ENCODE measurements at places on chromosomes 7 and 10. TPM values are rescaled to one million over a fixed set of nuclear protein-coding genes. Genes with fewer than 3 reads are reported as not detected.

- no peak overlapping the region for H3K4me3 ChIP-seq
- no peak for DNase-seq
- H3K36me3 ChIP-seq: peaks cover 31% of the 10 kb centered on the region
- H3K27ac ChIP-seq: no peak overlapping the region
- H3K4me1 ChIP-seq: no peaks in the 10 kb centered on the region
- no peaks in the 10 kb centered on the region for H3K27me3 ChIP-seq
These were observed 53.3 kb downstream of the ZNF680 start for GRCh38 chr7:64509583-64509982.

DNA sequence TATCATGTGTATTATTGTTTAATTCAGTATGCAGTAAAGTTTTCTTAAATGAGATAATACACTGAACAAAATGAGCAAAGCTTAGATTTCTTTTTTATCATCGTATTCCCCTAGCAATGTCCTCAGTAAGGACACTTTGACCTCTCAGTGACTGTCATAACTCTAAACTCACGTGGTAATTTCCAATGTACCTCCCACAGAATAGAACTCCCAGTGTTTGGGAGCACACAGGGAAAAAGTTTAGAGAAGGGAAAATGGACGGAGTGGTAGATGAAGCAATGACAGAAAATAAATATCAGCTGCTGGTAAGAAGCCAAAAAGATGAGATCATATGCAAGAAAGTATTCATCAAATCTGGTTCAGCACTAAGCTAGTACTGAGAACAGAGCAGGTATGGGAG, 758.6 kb upstream of the KCND2 start:
- no peak overlapping the region for H3K4me3 ChIP-seq
- H3K27ac ChIP-seq: no peak overlapping the region
- no peaks in the 10 kb centered on the region for H3K4me1 ChIP-seq
- H3K27me3 ChIP-seq: peaks cover 3% of the 10 kb centered on the region
- H3K36me3 ChIP-seq: no peaks in the 10 kb centered on the region

DNA sequence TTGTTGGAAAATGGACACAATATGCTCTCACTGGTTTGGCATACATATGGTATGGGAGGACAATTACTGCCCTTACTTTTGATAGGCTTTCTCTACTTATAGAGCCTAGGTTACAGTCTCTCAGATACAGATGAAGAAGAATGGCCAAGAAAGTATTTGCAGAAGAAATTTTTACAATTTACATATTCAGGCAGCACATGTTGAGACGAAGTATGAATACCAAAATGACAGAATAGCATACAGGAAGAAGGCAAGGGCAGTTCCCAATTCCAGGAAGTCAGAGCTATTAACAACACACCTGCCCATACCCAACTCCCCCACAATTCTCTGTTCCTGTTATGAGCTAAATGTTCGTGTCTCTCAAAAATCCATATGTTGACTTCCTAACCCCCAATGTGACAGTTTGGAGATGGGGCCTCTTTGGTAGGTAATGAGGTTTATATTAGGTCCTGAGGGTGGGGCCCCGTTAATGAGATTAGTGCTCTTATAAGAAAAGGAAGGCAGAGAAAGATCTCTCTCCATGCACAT, 67.8 kb downstream of the DOCK4 start:
- no peak for DNase-seq
- no peak overlapping the region for H3K27ac ChIP-seq
- H3K27me3 ChIP-seq: no peaks in the 10 kb centered on the region
- no peak overlapping the region for H3K4me3 ChIP-seq

- no peak overlapping the region for H3K4me3 ChIP-seq
- H3K36me3 ChIP-seq: peaks cover 2% of the 10 kb centered on the region
- H3K27me3 ChIP-seq: no peaks in the 10 kb centered on the region
These were observed 111.6 kb downstream of the FAM53B start for GRCh38 chr10:124632566-124632965.

DNA sequence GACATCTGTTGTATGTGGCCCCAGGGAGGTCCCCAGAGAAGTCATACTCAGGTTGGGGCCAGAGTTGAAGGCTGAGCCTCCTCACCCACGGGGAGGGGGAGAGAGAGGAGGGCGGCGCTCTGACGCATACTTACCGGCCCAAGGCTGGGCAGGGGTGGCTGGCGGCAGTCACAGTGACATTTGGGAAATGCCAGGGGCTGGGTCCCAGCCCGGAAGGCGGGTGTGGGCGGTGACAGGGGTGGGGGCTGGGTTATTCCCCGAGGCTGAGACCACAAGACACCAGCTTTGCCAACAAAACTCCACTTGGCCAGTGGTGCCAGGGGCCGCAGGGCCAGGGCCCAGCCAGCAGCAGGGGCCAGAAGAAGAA, 41.1 kb downstream of the RASGEF1A start:
- peak; percentile 65 for DNase-seq
- H3K27me3 ChIP-seq: peaks cover 54% of the 10 kb centered on the region
- no peak overlapping the region for H3K27ac ChIP-seq
- H3K4me1 ChIP-seq: peaks cover 6% of the 10 kb centered on the region
- no peaks in the 10 kb centered on the region for H3K36me3 ChIP-seq
- H3K4me3 ChIP-seq: no peak overlapping the region

DNA sequence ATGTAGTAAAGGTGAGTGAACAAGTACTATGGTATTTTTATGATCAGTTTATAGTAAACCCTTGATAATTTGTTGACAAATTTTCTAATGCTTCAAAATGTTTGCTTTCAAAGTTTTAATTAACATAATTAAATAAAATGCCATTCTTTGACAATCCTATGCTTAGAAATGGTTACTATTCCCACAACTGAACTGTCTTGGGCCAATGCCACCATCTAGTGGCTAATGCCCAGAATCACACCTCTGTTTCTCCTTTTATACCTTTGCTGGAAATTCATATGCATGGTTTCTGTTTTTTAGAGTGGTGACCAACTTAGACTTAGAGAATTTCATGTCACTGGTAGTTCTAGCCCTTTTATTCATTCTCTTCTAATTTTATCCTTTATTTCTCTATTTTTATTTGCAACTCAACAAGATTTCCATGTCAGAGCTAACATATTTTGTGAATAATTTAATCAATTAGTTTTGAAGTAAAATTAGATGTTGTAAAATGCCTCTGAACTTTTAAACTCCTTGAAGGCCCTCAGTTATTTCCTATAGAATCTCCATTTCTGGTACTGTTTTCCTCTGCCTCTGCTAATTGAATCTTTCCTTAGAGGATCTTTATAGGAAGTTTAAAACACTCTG, 31.1 kb downstream of the PCGF5 start:
- H3K4me3 ChIP-seq: no peak overlapping the region
- H3K4me1 ChIP-seq: peaks cover 7% of the 10 kb centered on the region
- no peaks in the 10 kb centered on the region for H3K27me3 ChIP-seq
- peaks cover 27% of the 10 kb centered on the region for H3K36me3 ChIP-seq

- no peak overlapping the region for H3K27ac ChIP-seq
- no peaks in the 10 kb centered on the region for H3K36me3 ChIP-seq
- H3K27me3 ChIP-seq: peaks cover 23% of the 10 kb centered on the region
These were observed 2.3 kb upstream of the TUBAL3 start for GRCh38 chr10:5406918-5407317.

GRCh38 chr7:108836256-108836655, 266.6 kb downstream of the DNAJB9 start:
- H3K27me3 ChIP-seq: peaks cover 4% of the 10 kb centered on the region
- no peak overlapping the region for H3K27ac ChIP-seq
- H3K4me1 ChIP-seq: no peaks in the 10 kb centered on the region
- no peak overlapping the region for H3K4me3 ChIP-seq
- DNase-seq: no peak

DNA sequence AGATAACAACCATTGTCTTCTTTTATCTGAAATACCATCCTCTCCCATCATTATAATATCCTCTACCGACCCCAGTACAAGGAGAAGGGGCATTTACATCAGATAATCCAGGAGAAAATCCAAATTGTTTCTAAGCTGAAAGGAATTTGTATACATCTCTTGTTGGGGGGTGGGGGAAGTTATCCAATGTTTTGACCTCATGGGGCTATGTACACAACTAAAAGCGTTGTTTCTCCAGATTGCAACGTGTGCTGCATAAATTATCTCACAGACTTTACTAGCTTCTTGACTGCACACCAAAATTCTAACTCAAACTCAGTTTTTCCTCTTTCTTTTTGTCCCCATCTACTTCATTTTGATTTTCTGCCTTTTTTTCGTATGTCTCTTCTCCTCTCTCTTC, 156.7 kb downstream of the TWIST1 start:
- peaks cover 1% of the 10 kb centered on the region for H3K36me3 ChIP-seq
- H3K4me1 ChIP-seq: peaks cover 4% of the 10 kb centered on the region
- DNase-seq: no peak
- no peak overlapping the region for H3K4me3 ChIP-seq
- no peak overlapping the region for H3K27ac ChIP-seq

- peaks cover 40% of the 10 kb centered on the region for H3K4me1 ChIP-seq
- peak overlapping the region; percentile 67 for H3K27ac ChIP-seq
- no peak for DNase-seq
- H3K4me3 ChIP-seq: no peak overlapping the region
- H3K27me3 ChIP-seq: no peaks in the 10 kb centered on the region
These were observed 43.2 kb upstream of the ATRNL1 start for GRCh38 chr10:115049960-115050359.

DNA sequence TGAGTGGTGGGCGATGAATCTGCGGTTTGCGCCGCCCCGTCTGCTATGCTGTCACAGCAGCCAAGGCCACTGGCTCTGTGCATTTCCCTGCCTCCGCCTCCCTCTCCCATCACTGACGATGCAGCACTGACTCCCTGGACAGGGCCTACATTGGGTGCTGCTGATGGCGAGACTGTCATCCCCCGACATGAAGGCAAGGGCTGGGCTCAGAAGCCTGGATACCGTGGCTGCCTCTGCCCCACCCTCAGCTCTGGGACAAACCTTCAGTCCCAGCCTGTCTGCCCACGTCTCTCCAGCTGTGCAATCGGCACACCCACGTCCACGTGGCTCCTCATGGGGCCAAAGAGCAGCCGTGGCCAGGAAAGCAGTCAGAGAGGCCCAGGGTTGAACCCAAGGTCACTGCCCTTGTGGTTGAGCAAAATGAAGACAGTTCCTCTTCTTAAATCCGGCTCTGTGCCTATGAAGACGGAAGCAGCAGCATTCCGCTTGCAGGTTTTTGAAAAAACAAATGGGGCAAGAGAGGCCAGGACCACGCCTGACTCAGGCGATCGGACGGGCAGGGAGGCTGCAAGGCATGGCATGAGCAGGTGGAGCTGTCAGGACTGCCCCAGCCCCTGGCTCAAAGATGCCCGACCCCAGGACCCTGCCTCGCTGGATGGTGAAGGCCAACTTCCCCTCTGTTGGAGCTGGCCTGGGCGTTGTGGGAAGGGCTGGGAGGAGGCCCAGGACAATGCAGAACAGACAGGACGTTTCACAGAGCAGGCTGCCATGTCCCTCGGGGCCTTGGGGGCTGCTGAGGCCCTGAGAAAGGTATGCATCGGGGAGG, 517.5 kb downstream of the DNAJB6 start:
- H3K4me1 ChIP-seq: peaks cover 7% of the 10 kb centered on the region
- peak; percentile 87 for DNase-seq
- H3K4me3 ChIP-seq: no peak overlapping the region
- no peaks in the 10 kb centered on the region for H3K36me3 ChIP-seq
- H3K27ac ChIP-seq: no peak overlapping the region

- H3K4me1 ChIP-seq: peaks cover 7% of the 10 kb centered on the region
- DNase-seq: no peak
- no peaks in the 10 kb centered on the region for H3K36me3 ChIP-seq
- H3K27ac ChIP-seq: no peak within 1 kb of the TSS
- H3K4me3 ChIP-seq: peak within 1 kb of the TSS; percentile 68
These were observed at the start of gene WIPF3 for GRCh38 chr7:29806208-29806994. TSS of gene WIPF3 (plus strand) at chr7:29806508. CDS start at chr7:29834725, 28,217 bp downstream.

- H3K36me3 ChIP-seq: no peaks in the 10 kb centered on the region
- no peak overlapping the region for H3K27ac ChIP-seq
- peaks cover 42% of the 10 kb centered on the region for H3K4me1 ChIP-seq
- H3K27me3 ChIP-seq: no peaks in the 10 kb centered on the region
- no peak overlapping the region for H3K4me3 ChIP-seq
- no peak for DNase-seq
These were observed 45.1 kb upstream of the SEPTIN7 start for GRCh38 chr7:35755711-35756110.

DNA sequence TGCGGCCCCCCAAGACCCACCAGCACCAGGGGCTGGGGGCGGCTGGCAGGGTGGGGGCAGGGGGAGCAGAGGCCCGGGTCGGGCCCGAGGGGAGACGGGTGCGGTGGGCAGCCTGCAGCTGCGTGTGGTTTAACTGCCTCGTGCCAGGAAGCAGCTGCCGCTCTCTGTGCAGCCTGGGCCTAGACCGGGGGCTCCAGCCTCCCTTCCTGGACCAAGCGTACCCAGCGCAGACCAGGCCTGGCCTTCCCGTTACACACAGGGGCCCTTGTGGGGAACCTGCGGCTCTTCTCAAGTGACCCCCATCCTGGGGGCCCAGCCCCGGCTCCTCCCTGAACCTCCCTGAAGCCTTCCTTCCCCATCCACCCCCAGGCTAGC, 6.6 kb upstream of the INTS1 start:
- no peaks in the 10 kb centered on the region for H3K36me3 ChIP-seq
- no peak overlapping the region for H3K27ac ChIP-seq
- peaks cover 34% of the 10 kb centered on the region for H3K4me1 ChIP-seq
- H3K4me3 ChIP-seq: no peak overlapping the region

- no peaks in the 10 kb centered on the region for H3K36me3 ChIP-seq
- H3K4me3 ChIP-seq: no peak overlapping the region
- no peak for DNase-seq
- H3K27me3 ChIP-seq: peaks cover 7% of the 10 kb centered on the region
- H3K27ac ChIP-seq: no peak overlapping the region
These were observed 176.8 kb upstream of the TBX20 start for GRCh38 chr7:35430547-35431153.

- H3K4me3 ChIP-seq: no peak overlapping the region
- DNase-seq: peak; percentile 49
- H3K27me3 ChIP-seq: no peaks in the 10 kb centered on the region
- no peak overlapping the region for H3K27ac ChIP-seq
- no peaks in the 10 kb centered on the region for H3K4me1 ChIP-seq
- peaks cover 58% of the 10 kb centered on the region for H3K36me3 ChIP-seq
These were observed 112.0 kb downstream of the TRRAP start for GRCh38 chr7:98990356-98990755.

GRCh38 chr10:122702275-122702674, 2.6 kb upstream of the C10orf120 start:
- peaks cover 22% of the 10 kb centered on the region for H3K27me3 ChIP-seq
- no peaks in the 10 kb centered on the region for H3K36me3 ChIP-seq
- DNase-seq: no peak
- H3K4me3 ChIP-seq: no peak overlapping the region
- peaks cover 2% of the 10 kb centered on the region for H3K4me1 ChIP-seq

GRCh38 chr7:110373416-110373815, 717.5 kb upstream of the LRRN3 start:
- no peak overlapping the region for H3K27ac ChIP-seq
- DNase-seq: no peak
- no peak overlapping the region for H3K4me3 ChIP-seq
- H3K27me3 ChIP-seq: no peaks in the 10 kb centered on the region

GRCh38 chr7:139855498-139856270, 26.6 kb downstream of the TBXAS1 start:
- no peaks in the 10 kb centered on the region for H3K27me3 ChIP-seq
- DNase-seq: no peak

Gene PCGF5
- total RNA-seq: 35.0 TPM

Gene WDR86
- total RNA-seq: not detected

Gene UPK3BL2
- 3.3 TPM for total RNA-seq

Gene CYP2C19
- total RNA-seq: 0.12 TPM

Gene BTBD16
- 0.29 TPM for total RNA-seq

Gene NKX1-2
- not detected for total RNA-seq

Gene ECD
- 25.4 TPM for total RNA-seq

Gene ASAH2
- 2.7 TPM for total RNA-seq

Gene LIPF
- not detected for total RNA-seq
